ENCODE measurements at places on chromosomes 6 and 20.

- no peak for DNase-seq
Observed at GRCh38 chr20:3407040-3407770, at the start of gene DNAAF9. Gene DNAAF9, minus strand, starts transcription at chr20:3407669. Its CDS starts 112 bp downstream, at chr20:3407557.

DNA sequence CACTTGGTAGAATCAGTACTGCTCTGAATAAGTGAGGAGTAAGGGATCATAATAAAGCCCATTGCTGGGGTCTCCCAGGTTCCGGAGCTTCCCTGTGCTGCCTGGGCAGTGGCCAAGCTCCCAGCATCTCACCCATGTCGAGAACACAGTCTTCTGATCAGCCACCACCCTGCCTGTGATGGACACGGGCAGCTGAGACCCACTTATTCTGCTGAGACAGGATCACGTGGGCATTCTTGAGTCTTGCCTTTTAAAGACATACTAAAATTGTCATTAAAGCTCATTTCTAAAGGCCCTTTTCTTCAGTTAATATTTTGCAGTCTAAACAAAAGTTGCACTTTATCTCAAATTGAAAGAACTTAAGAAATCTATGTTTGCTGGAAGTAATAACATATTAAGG, 42.7 kb upstream of the SLC22A2 start:
- no peak for DNase-seq

DNA sequence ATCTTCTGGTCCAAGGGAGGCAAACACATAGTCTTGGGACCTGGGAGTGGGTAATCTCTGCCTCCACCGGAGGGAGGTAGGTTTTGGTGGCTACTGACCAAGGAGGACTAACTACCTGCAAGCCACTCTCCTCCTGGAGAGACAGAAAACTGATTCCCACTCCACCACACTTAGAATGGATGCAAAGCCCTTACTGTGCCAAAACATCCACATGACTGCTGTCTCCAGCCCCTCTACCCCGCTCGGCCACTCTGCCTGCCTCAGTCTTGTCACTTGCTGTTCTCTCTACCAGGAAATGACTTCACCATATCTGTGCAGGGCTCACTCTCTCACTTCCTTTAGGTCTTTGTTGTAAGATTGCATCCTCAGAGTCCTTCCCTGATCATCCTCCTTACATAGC, 129.5 kb upstream of the ARG1 start:
- no peak for DNase-seq

- DNase-seq = peak; percentile 53
Observed at GRCh38 chr6:25223490-25223991, 55.6 kb upstream of the CARMIL1 start.

DNA sequence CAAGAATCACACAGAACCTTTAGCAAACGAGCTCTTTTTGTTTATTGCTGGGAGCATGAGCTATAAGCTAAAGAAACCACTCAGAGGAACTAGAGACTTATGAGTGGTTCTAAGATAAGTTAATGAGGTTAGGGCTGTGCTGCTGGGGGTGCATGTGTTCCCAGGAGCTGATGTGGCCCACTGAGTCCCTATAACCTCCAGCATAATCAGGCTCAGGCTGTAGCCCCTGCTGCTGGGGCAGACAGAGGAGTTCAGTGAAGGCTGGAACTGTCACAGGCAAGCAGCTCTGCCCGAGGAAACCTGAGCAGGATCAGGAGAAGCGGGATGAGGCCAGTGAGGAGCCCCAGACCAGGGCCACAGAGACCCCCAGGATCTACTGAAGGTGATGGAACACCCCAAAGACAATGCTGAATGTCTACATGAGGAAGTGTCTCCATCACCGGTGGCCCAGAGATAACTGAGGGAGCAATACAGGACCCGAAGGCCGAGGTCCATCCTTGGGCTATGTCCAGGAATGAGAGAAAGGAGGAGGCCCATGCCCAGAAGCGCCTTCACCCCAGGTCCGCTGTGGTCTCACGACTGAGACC, 17.3 kb downstream of the TUBB2B start:
- no peak for DNase-seq

DNA sequence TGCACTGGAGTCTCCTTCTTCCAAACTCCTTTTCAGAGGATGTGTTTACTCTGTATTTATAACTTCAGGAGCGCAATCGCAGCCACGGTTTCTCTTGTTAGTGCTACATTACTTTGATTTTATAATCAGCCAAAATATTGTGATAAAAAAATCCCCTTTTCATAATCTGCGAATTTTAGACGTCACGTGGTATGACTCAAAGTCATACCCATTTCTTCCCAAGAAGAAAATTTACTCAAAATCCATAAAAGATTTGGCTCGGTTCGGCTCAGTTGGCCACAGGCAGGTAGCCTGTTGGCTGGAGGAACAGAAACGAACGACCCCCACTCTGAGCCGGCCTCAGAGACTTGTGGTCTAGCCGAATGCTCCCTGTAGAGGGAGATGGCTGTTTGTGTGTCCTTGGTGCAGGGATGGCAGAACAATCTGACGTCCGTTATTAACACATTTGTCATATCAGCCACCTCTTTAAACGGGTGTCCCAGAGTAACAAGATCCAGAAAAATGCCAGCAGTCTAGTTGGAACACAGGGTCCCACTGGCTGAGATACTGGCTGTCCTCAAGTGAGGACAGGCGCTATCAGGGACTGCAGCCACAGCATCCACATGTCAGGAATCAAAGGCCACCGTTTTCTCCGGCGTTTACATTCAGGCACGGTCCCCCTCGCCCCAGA, 247.6 kb downstream of the DLL1 start:
- no peak for DNase-seq

DNA sequence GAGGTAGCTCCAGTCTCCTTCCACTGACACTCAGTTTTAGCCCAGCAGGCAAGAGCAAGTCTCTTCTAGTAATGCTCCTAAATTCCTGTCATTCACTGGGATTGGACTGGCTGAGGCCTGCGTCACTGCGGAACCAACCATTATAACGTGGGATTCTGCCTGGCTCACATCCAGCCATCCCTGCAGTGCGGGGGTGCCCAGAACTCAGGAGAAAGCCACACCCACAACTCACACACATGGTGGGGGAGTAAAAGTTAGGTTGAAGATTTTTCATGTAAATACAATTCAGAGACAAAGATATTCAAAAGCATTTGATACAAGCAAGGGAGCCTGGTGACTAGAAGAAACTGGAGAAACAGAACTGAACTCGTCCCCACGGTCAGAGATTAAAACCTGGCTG, 504.0 kb upstream of the CDH4 start:
- no peak for DNase-seq

DNA sequence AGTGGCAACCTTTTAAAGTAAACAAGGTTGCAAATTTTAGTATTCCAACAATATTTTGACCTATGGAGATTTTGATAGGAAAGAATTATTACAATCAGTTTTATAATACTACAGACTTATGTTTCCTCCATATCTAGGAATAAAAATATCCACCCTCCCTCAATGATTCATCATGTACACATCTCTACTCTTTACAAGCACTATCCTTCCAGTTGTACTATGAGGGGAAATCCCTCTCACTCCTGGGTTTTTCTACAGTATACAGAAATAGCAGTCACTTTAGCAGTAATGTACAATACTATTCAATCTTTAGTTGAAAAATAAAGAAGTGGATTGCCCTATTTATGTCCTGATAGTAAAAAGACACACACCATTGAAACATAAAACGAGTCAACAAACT, 46.3 kb upstream of the SCML4 start:
- DNase-seq = no peak

GRCh38 chr20:46774236-46774635, 64.8 kb downstream of the SLC2A10 start:
- DNase-seq = no peak

DNA sequence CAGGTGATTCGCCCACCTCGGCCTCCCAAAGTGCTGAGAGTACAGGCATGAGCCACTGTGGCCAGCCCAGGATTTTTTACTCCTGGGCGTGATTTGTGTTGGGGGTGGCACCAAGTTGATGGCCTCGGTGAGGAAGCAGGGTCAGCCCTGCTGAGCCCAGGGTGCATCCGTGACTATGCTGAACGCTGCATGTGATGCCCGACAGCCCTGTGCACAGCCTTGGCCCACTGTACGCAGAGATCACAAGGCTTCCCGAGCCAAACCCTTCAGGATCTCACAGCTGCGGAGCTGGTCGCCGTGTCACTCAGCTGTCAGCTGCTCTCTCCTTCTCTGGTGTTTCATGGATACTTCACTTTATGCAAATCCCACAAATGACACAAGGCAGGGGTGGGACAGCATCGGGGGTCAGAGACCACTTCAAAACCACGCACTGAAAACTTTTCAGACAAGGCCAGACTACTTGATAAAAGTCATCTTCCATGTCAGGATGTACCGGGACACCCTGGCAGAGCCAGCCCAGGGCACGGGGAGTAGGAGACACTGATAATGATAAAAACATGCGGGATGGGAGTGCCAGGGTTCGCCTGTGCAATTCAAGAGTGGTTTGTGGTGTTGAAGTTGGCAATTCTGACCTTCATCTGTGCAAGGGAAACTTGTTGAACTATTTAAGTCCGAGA, 31.2 kb upstream of the RPS6KA2 start:
- DNase-seq = no peak

DNA sequence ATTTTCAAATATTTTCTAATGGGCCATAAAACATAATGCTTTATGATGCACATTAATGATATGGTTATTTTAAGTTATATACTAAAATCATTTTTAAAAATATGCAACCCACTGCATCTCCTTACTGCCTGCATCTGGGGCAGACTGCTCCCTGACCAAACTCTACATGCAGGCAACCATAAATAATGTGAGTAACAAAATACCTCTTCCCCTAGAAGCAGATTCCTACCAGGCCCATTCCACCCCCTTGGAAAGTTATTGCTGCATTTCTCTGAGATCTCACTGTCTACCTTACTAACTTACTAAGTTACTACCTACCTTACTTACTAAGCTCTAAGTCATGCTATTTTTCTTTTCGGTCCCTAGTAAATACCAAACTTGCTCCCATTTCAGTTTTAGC, 71.8 kb downstream of the ATG5 start:
- DNase-seq = no peak

DNA sequence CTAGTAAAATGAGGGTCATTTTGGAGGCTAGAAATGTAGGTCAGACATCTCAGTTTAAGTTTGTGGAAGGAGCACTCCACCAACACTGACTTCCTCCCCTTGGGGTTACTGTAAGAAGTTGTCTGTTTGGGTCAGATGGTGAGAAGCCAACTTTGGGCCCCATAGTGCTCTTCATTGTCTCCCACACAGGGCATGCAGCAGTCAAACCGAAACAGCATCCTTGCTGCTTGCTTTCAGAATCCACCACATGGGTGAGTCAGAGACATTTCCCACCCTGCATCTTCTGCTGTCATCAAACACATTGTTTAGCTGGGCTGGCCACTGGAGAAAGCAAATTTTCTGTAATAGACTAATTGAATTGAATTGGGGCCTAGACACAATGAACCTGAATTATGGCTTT, 16.8 kb downstream of the IL17F start:
- DNase-seq = peak; percentile 67

DNA sequence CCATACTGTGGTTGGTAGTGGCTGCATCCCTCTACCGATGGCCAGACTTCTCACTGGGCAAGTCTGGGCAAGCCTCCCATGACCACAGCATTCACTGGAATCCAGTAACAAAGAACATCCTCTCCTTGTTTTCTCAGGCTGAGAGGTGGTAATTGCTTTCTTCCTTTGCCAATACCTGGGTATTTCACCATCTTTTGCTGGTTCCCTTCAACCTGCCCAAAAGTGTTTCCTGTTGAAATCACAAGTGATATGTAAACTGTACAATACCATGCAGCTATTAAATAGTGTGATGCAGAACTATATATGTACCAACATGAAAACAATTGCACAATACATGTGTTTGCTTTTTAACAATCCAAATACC, at the start of gene PTCHD4:
PTCHD4 (minus strand) TSS at position 55 of the 364 bp plus-strand sequence. CDS start 42,240 bp downstream, outside the sequence.
- DNase-seq = no peak

DNA sequence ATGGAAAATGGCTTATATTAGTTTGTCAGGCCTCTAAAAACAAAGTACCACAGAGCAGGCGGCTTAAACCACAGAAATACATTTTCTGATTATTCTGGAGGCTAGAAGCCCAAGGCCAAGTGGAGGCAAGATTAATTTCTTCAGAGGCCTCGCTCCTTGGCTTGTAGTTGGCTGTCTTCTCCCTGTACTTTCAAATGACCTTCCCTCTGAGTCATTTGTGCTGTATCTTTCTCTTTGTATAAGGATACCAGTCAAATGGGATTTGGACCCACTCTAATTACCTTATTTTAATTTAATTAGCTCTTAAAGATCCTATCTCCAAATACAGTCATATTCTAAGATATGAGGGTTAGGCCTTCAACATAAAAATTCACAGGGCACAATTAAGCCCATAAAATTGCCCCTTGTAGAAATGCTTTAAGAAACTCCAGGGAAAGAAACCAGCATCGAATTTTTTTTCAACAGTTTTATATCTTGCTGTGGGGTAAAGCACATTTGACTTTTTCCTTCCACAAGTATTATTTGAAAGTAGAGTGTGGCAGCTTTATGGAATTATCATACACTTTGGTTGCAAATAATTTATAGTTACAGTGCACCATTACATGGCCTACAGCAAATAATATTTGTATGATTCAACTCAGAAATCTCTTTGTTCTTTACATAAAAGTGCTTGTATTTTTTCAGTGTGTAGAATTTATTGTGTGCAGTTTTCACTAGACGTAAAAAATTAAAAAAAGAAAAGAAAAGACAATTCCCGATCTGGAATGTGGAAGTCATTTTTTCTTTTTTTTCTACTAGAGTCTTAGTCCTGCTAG, 706.1 kb downstream of the KIF16B start:
- no peak for DNase-seq

DNA sequence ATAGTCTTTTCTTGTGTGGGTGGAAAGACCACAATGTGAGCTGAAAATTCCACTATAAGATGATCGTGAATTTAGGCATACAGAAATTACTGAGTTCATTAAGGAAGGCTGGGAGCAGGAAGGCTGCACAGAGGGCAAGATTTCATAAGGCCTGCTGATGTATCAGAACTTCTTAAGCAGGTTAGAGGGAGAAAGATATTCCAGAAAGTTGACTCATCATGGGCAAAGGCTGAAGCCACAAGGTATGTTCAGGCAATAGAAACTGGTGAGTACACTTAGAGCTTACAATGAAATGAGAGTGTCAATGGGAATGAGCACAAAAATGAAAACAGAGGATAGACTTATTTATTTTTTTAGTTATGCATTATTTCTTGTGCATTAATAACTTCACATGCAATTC, 618.6 kb downstream of the CBLN4 start:
- DNase-seq = no peak

DNA sequence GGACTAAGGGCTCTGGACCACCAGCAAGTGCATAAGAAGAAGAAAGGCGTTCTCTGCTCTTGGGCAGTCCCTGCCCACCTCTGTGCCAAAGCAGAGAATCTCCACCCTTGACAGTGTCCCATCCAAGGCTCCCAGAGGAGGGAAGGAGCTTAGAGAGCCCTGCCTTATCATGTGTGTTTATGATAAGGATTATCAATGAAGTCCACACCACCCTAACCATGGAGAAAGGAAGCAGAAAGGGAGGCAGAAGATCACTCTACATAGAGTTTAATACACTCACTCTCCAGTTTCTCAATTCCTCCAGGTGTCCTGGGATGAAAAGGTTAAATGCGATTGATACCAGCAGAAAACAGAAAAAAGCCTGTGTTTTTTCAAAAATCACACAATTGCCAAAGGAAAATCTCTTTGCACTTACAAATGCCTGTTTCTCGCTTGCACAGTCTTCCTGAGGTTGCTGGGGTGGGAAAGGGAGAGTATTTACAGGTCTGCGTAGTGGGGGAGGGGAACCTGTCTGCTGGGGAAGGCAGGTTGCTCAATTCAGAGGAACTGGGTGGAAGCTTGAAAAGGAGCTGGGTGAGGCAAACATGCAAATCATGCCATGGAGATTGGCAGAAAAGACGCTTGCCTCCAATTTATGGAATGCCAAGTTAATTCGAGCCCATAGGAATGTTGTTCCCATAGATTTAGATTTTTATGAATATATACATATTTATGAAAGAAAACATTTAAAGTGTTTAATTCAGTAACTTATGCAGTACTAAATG, 104.0 kb downstream of the EYA2 start:
- no peak for DNase-seq
